ENCODE measurements at places on chromosomes 1 and 21. TPM values are rescaled to one million over a fixed set of nuclear protein-coding genes. Genes with fewer than 3 reads are reported as not detected.

- DNase-seq: no peak
- no peaks in the 10 kb centered on the region for H3K27me3 ChIP-seq
- H3K4me3 ChIP-seq: no peak overlapping the region
- no peak overlapping the region for H3K27ac ChIP-seq
These were observed 382.8 kb downstream of the AMY1C start for GRCh38 chr1:104132382-104132973.

DNA sequence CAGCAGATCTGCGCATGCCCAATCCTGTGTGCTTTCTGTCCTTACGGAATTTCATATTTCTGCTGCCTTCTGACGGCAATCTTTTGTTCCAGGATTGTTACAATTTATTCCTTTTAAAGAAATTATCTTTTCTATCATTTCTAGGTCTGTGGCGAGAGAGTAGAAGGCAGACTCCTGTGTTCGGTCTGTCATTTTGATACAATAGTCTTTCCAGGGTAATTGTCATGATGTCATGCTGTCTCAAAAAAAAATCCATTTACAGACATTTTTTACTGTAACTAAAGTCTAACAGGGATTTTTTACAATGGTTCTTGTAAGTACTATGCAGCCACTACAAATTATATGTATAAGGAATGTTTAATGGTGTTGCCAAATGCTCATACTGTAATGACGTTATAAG lies 9.0 kb upstream of the KRTAP7-1 start:
- H3K36me3 ChIP-seq: no peaks in the 10 kb centered on the region
- no peak overlapping the region for H3K27ac ChIP-seq
- H3K27me3 ChIP-seq: no peaks in the 10 kb centered on the region
- no peak overlapping the region for H3K4me3 ChIP-seq

DNA sequence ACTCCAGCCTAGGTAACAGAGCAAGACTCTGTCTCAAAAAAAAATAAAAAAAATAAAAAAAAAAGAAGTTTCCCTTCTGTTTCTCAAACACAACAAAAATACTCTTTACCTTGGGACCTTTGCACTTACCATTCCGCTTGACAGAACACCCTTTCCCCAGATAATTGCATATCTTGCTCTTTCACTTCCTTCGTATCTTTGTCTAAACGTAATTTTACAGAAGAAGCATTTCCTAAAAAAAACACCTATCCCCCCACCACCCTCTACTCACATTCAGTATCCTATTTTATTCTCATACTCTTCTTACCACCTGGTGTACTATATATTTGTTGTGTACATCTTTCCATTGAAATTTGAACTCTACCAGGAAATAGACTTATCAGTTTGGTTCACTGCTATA lies 32.7 kb downstream of the ASH1L start:
- no peak overlapping the region for H3K4me3 ChIP-seq
- no peak for DNase-seq
- H3K4me1 ChIP-seq: no peaks in the 10 kb centered on the region
- H3K27me3 ChIP-seq: no peaks in the 10 kb centered on the region
- no peak overlapping the region for H3K27ac ChIP-seq

DNA sequence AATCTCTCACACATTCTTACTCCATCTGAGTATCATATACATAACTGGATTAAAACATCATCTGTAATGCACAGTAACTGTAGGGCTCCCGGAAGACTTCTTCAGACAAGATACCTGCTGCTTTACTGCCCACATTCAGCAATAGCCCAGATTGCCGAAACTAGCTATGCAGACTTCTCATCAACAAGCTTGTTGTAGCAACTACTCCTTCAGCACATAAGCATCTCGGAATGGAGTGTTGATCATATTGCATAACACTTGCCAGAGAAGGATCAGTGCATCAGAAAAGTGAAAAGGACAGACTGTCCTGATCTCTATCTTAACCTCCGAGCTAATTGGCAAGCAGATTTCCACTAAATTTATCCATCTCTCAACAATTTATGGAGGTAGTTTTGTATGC lies 354.6 kb upstream of the C1orf87 start:
- no peak overlapping the region for H3K27ac ChIP-seq
- peaks cover 4% of the 10 kb centered on the region for H3K27me3 ChIP-seq
- no peak overlapping the region for H3K4me3 ChIP-seq
- no peaks in the 10 kb centered on the region for H3K36me3 ChIP-seq
- no peak for DNase-seq

- no peak overlapping the region for H3K4me3 ChIP-seq
- H3K27ac ChIP-seq: no peak overlapping the region
- H3K4me1 ChIP-seq: peaks cover 54% of the 10 kb centered on the region
- DNase-seq: no peak
- H3K27me3 ChIP-seq: no peaks in the 10 kb centered on the region
- H3K36me3 ChIP-seq: no peaks in the 10 kb centered on the region
These were observed 2.2 kb upstream of the CRYBG2 start for GRCh38 chr1:26356106-26356505.

DNA sequence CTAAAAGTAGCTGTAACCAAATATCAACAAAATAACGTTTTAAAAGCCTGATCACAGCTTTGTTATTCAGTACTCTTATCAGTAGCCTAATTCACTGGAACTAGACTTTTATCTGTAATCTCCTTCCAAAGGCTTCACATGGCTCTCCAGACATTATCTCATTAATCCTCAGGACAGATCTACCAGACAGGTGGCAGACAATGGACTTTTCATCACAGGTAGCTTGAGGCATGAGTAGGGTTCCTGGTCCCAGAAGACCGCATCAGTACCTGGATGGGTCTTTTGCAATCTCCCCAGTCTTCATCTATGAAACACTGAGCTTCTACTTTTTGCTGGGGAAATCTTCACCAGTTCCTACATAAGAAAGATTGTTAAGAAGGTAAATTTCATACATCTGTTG lies 132.2 kb upstream of the FOXD3 start:
- H3K4me3 ChIP-seq: no peak overlapping the region
- DNase-seq: no peak

- H3K4me3 ChIP-seq: no peak overlapping the region
- H3K36me3 ChIP-seq: no peaks in the 10 kb centered on the region
- H3K27me3 ChIP-seq: no peaks in the 10 kb centered on the region
- H3K27ac ChIP-seq: no peak overlapping the region
- DNase-seq: no peak
These were observed 166.4 kb downstream of the PSMG1 start for GRCh38 chr21:39016740-39017315.

- H3K4me1 ChIP-seq: no peaks in the 10 kb centered on the region
- no peaks in the 10 kb centered on the region for H3K27me3 ChIP-seq
- H3K36me3 ChIP-seq: peaks cover 74% of the 10 kb centered on the region
- peak overlapping the region; percentile 15 for H3K27ac ChIP-seq
- H3K4me3 ChIP-seq: no peak overlapping the region
These were observed 17.9 kb upstream of the MIIP start for GRCh38 chr1:12001249-12001917.

GRCh38 chr1:69661686-69662085 lies 94.0 kb downstream of the LRRC7 start:
- DNase-seq: no peak
- H3K27me3 ChIP-seq: peaks cover 18% of the 10 kb centered on the region
- no peaks in the 10 kb centered on the region for H3K4me1 ChIP-seq
- H3K36me3 ChIP-seq: no peaks in the 10 kb centered on the region
- H3K27ac ChIP-seq: no peak overlapping the region

- no peak for DNase-seq
- no peaks in the 10 kb centered on the region for H3K27me3 ChIP-seq
- H3K4me1 ChIP-seq: no peaks in the 10 kb centered on the region
- no peak overlapping the region for H3K4me3 ChIP-seq
These were observed 631.5 kb upstream of the PTBP2 start for GRCh38 chr1:96090134-96090533.

DNA sequence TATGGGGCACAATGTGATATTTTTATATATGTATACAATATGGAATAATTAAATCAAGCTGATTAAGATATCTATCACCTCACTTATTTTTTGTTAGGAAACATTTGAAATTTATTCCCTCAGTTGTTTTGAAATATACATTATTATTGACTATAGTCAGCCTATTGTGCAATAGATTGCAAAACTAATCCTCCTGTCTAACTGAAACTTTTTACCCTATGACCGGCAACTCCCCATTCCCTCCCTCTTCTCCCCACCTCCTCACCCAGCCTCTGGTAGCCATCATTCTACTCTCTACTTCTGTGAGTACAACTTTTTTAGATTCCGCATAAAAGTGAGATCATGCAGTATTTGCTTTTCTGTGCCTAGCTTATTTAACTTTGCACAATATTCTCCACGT lies 117.7 kb upstream of the SGIP1 start:
- no peak overlapping the region for H3K4me3 ChIP-seq
- no peak overlapping the region for H3K27ac ChIP-seq
- no peak for DNase-seq
- no peaks in the 10 kb centered on the region for H3K36me3 ChIP-seq
- H3K4me1 ChIP-seq: no peaks in the 10 kb centered on the region

- H3K4me3 ChIP-seq: no peak overlapping the region
- H3K4me1 ChIP-seq: peaks cover 6% of the 10 kb centered on the region
- no peak for DNase-seq
- H3K27ac ChIP-seq: no peak overlapping the region
These were observed 59.4 kb downstream of the SLC30A7 start for GRCh38 chr1:100955322-100955721.

GRCh38 chr1:228459091-228459993 lies 27.8 kb upstream of the RNF187 start:
- peak overlapping the region; percentile 98 for H3K27ac ChIP-seq
- H3K4me3 ChIP-seq: peak overlapping the region; percentile 90
- H3K36me3 ChIP-seq: no peaks in the 10 kb centered on the region
- peaks cover 33% of the 10 kb centered on the region for H3K4me1 ChIP-seq
- DNase-seq: peak; percentile 85

DNA sequence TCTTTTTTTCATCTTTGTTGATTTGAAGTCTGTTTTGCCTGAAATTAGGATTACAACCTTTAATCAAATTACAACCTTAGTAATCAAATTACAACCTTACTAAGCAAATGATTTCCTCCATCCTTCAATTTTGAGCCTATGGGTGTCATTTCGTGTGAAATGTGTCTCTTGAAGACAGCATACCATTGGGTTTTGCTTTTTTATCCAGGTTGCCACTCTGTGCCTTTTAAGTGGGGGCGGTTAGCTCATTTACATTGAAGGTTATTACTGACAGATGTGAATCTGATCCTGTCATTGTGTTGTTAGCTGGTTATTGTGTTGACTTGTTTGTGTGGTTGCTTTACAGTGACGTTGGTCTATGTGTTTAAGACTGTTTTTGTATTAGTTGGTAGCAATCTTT lies 74.8 kb upstream of the BCL9 start:
- H3K36me3 ChIP-seq: no peaks in the 10 kb centered on the region
- no peak overlapping the region for H3K27ac ChIP-seq
- no peak overlapping the region for H3K4me3 ChIP-seq
- no peaks in the 10 kb centered on the region for H3K4me1 ChIP-seq

DNA sequence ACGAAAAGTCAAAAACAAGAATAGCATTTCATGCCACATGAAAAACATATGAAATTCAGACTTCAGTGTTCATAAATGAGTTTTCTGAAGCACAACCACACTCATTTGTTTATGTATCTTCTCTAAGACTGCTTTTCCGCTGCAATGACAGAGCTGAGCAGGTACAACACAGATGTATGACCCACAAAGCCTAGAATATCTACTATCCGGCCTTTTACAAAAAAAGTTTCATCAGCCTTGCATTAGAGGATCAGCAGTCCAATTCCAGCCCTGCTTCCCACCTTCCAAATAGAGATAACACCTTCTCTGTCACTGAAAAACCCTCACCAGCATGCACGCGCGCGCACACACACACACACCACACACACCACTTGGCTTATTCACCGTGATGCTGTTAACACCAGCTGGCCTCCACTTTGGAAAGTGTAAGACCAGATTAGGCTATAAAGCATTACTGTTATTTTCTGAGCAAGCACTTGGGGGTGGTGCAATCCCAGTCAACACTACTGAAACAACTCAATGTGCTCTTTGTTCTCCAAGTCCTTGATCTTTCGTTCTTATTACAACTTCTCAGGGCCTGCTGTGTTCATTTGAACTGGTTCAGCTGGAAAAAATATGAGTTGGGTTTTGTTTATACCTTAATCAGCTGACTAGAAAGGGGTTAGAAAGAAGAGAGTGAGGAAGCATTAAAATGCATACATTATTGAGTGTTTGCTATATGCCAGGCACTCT lies 90.0 kb downstream of the GLUL start:
- peak; percentile 42 for DNase-seq
- no peak overlapping the region for H3K27ac ChIP-seq
- peaks cover 5% of the 10 kb centered on the region for H3K4me1 ChIP-seq
- H3K36me3 ChIP-seq: no peaks in the 10 kb centered on the region
- no peak overlapping the region for H3K4me3 ChIP-seq
- no peaks in the 10 kb centered on the region for H3K27me3 ChIP-seq

GRCh38 chr1:71269179-71269578 lies 188.3 kb upstream of the ZRANB2 start:
- H3K27me3 ChIP-seq: no peaks in the 10 kb centered on the region
- no peaks in the 10 kb centered on the region for H3K4me1 ChIP-seq
- H3K4me3 ChIP-seq: no peak overlapping the region
- no peak for DNase-seq
- H3K36me3 ChIP-seq: no peaks in the 10 kb centered on the region

GRCh38 chr1:41650028-41650880 lies 165.8 kb upstream of the EDN2 start:
- H3K27me3 ChIP-seq: no peaks in the 10 kb centered on the region
- peaks cover 13% of the 10 kb centered on the region for H3K4me1 ChIP-seq
- no peak for DNase-seq
- H3K27ac ChIP-seq: no peak overlapping the region

DNA sequence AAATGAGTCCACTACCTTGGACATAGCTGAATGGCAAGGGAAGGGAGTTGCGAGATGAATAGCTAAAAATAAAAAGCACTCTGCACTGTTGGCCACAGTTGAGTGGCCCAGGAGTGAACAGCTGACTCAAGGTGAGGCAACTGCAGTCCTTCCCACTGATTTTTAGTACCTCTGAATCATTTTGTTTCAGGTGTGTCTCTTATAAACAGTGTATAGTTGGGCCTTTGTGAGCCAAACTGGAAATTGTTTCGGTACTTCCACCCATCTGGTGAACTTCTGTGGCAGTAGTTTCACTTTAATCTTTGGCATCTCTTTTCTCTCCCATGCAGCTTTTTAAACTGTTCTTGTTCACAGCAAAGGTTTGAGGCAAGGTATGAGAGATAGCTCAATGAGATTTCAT lies 122.7 kb downstream of the VAV3 start:
- H3K27ac ChIP-seq: no peak overlapping the region
- no peak for DNase-seq
- no peaks in the 10 kb centered on the region for H3K36me3 ChIP-seq
- H3K4me1 ChIP-seq: no peaks in the 10 kb centered on the region

HTR6 gene
- total RNA-seq: 0.57 TPM

RPE65 gene
- total RNA-seq: not detected

ETS2 gene
- total RNA-seq: 32.9 TPM

OLIG2 gene
- not detected for total RNA-seq

AMY2A gene
- total RNA-seq: 0.42 TPM

OVAAL gene
- total RNA-seq: not detected

RHCE gene
- total RNA-seq: 0.64 TPM

SLC9C2 gene
- not detected for total RNA-seq

RGL1 gene
- 1.3 TPM for total RNA-seq

CITED4 gene
- total RNA-seq: 7.8 TPM

RWDD3 gene
- 12.4 TPM for total RNA-seq

ZNF683 gene
- total RNA-seq: not detected

UMODL1 gene
- not detected for total RNA-seq

RASAL2 gene
- total RNA-seq: 11.7 TPM

FAM163A gene
- not detected for total RNA-seq

SNAP47 gene
- 37.9 TPM for total RNA-seq

PRDM16 gene
- total RNA-seq: 6.1 TPM

Data from HCT116 (cell line).